Fibroblast of skin of back (primary cell): ENCODE measurements at places on chromosomes 13 and 19.

DNA sequence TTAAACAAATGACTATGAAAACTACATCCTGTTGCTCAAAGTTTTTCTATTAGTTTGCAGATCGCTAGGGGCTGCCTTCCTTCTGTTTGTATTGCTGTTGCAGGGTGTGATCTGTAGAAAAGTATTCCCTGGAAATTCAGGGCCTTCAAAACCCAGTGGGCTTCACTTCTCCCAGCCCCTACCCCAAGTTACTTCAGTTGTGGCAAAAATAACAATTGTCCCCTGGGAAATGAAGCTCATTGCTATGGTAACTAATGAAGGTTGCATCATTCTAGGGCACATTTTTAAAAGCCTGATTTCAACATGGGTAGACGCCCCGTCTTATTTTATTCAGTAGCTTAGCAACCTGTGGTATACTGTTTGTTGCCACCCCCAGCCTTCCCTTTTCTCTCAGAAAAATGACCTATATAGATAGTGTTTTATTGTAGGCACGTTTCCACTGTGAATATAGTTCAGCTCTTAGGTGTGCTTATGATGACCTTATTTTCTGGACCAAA is 60.9 kb downstream of the WDFY2 start:
- DNase-seq = peak; percentile 61

DNA sequence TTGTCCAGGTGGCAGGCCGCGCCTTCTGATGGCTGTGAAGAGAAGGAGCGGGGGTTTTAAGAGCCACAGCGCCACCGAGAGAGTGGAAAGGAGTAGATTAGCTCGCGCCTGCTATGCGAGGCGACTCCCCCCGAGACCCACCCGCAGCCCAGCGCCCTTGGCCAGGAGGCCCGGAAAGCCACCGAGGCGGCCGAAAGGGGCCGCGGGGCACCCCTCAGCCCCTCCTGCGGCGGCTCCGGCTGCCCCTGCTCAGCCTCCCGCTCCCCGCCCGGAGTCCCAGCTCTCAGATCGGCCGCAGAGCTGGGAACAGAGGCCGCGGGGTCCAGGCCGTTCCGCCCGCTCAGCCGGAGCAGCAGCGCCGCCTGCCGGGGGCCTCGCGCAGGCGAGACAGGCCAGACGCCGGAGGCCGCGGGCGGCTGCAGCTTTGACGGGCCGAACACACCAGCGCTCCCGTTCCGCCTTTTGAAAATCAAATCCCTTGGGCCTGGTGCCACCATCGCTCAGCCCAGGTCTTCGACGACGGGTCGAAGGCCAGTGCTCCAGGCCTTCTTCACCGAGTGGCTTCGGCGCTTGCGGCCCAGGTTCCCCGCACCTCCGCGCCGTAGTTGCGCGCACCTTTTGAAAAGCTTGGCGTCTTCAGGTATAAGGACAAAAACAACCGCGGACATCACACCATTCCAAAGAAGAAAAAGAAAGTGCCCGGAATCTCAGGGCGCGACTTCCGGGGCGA is 15.3 kb downstream of the CDX2 start:
- peak; percentile 55 for DNase-seq

- no peak for DNase-seq
Measured at GRCh38 chr19:55504252-55504603, 16.0 kb downstream of the SSC5D start.

GRCh38 chr13:44308352-44308751 is 65.3 kb upstream of the SERP2 start:
- DNase-seq = no peak

DNA sequence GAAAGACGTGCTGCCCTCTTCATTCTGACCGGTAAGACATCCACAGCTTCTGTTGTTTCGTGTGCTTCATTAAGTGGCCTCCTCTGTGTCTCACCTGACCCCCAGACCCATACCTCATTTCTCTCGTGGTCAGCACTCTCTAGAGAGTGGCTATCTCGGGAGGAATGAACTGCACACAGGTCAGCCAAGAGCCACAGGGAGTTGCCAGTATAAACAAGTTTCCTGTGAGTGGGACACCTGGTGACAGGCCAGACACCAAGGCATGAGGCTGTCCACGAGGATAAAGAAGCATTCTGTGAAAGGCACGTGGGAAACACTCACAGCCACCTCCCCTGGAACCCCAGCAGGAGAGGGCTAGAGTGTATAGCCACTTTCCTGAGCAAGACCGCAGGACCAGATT is 115.8 kb downstream of the NUFIP1 start:
- no peak for DNase-seq

DNA sequence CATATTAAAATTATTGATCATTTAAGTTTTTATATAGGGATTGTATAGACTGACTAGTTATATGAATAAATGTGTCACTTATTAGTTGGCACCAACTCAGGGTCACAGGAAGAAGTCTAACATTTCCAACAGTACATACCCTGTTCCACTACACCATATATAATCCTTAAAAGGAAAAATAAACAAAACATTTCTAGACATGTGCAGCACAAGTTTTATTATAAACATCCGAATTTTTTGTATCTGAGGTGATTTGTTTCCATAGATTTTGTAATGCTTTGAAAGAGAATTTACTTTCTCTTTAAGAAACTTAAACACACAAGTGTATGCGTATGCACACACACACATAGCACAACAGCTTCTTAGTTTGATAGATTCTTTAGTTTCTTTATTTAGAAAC is 418.6 kb upstream of the GPC6 start:
- no peak for DNase-seq

DNA sequence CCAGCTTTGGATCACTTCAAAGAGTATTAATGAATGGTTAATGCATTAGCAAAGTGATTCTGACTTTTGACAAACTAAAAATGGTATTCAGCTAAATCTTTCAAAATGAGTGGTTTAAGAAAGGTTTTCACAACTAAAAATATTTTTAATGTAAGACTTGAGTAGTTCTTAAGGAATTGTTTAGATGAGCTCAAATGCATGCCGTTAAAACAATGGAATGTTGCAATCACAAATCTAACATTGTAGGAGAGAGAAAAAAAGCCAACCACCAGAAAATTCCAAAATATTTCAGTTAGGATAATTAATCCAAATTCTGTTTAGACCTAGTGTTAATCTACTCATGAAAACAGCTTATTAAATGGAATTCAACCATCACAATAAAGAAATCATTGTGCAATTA is 1044.8 kb upstream of the SLC10A2 start:
- DNase-seq = peak; percentile 8

DNA sequence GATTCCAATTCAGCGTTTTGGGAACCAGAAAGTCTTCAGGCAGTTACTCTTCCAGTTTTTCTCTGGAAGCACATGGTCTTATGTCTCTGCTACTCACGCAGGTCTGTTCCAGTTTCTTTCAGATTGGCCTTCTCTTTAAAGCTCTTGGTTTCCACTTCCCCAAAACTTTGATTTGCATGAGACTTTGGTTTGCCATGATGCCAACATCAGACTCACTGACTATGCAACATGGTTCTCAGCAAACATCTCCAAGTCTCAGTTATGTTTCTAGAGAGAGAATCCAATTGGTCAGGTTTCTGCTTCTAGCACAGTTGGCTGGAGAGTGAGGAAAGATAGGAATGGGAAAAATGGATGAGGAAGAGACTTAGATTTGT is 3.1 kb downstream of the AKAP11 start:
- DNase-seq = no peak

GRCh38 chr13:28329395-28330158 is 165.4 kb downstream of the FLT1 start:
- peak; percentile 95 for DNase-seq

DNA sequence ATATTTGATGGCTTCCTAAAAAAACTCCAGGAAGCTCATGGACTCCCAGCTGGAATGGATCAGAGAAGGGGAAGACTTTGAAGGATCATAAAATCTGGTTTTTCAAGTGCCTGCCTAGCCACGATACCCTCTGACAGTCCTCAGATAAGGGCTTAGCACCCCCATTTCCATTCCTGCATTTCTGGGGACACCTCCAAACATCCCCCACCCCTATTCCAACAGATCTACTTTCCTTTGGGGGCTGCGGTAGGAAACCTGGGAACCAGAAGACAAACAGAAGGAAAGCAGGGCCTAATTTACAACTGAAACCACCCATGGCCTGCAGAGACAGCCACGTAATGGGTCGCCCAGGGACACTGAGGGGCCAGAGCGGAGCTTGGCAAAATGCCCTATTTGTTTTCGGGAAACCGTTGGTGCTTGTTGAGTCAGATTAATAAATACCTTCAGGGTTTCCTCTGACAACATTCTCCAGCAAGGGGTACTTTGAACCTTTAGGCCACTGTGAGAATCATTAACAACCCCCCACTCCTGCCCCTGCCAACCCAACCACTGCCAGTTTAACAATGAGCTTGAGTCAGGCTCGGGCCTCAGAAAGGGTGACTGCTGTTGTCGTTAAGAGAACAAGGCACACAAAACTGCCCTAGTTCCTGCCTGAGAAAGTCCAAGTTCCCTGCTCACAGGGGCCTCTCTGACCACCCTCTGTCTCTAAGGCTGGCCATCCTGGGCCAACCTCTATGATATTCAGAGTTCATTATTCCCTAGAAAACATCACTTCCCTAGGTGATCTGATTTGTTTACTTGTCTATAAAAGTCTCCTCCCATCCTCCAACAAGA is 23.5 kb downstream of the RHPN2 start:
- DNase-seq = peak; percentile 2

GRCh38 chr13:37289212-37289935 is 183.9 kb upstream of the CSNK1A1L start:
- no peak for DNase-seq

DNA sequence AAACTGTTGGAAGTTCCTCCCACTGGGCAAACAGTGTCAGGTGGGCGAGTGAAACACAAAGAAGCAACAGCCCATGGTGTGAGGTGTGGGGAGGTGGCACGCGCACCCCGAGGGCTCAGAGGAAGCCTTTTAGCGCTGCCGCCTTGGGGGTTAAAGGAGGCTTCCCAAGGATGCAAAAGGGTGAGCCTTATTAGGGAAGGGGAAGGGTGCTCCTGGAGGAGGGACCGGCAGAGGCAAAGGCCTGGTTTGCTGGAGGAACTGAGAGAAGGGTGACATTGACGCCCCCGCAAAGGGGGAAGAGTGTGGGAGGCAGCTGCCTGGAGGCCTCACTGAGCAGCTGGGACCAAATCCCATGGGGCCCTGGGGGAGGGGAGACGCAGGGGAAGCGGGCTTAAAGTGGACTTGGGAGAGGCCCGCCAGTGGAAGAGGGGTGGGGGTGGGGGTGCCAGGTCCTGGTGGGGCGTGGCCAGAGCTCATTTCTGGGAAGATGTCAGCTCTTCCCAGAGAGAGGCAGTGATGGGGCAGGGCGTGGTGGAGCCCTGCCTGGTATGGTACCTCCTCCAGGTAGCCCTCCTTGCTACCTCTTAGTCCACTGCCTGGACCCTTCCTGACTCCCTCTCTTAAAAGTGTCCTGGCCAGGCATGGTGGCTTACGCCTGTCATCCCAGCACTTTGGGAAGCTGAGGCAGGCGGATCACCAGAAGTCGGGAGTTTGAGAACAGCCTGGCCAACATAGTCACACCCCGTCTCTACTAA is 12.0 kb upstream of the FCHO1 start:
- DNase-seq = no peak

DNA sequence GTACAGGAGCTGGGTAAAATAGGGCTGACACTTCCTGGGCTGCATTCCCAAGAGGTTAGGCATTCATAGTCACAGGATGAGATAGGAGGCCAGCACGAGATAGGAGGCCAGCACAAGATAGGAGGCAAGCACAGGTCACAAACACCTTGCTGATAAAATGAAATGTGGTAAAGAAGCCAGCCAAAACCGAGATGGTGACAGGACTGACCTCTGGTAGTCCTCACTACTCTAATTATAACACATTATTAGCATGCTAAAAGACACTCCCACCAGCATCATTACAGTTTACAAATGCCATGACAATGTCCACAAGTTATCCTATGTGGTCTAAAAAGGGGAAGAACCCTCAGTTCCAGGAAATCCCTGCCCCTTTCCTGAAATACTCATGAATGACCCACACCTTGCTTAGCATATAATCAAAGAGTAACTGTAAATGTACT is 20.9 kb upstream of the IGSF23 start:
- no peak for DNase-seq

DNA sequence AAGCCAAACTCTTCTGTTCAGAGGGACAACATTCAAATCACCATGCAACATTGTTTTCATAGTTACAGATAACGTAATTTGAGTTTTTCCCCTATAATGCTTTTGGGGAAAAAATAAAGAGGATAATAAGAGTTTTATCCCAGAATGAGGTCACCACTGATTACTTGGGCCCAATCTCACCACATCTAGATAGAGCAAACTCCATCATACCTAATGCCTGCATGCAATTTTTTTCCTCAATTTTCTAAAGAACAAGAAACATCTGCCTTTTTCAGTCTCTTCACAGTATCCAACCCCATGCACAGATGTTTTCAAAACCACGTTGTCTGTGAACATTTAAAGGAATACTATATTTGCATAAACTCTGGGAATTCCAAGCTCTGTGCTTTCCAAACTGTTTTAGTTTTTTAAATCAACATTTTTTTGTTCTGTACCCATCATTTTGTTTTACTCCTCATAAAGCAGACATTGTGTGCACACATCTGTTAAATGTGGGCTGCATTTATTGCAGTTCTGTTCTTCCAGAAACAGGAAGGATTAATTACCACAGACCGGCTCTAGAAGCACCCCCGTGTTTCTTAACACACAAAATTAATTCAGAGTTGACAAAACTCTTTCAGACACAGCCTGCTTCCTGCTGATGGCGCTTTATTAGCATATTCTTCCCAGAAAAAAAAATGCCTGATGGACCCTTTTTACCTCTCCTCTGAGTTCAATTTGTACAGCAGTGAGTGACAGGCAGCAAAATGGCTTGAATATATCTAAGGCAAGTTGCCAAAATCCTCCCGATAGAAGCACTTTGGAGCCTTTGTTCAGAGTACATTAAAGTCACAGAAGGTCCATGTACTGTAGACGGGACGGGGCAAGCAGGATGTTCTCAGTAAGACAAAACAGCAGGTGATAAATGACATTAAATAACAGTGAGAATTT is 1171.9 kb downstream of the EFNB2 start:
- no peak for DNase-seq
